ENCODE measurements at places on chromosomes 4 and X. TPM values are rescaled to one million over a fixed set of nuclear protein-coding genes. Genes with fewer than 3 reads are reported as not detected.

Gene PABPC4L
- 4.2 TPM for total RNA-seq

- DNase-seq: no peak
Measured at GRCh38 chrX:48530736-48531135, 8.8 kb upstream of the TBC1D25 start.

DNA sequence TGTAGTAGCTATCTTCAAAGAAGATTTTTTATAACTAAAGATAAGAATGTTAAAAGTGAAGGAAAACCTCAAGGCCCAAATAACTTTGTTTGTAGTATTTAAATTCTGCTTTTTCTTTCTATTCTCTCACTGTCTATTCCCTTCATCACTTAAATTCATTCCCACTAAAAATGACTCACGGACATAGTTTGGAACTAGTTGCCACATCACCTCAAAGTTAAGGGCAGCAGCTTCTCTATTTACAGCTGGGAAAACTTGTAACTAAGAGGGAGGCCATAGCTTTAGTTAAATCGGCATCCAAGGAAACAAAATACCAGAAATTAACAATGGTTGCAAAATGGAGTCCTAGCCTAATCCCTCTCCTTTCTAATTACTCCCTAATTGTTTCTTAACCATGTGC, 325.4 kb upstream of the MAGEB2 start:
- DNase-seq: no peak

- no peak for DNase-seq
Measured at GRCh38 chr4:138405466-138405891, 163.3 kb upstream of the SLC7A11 start.

DNA sequence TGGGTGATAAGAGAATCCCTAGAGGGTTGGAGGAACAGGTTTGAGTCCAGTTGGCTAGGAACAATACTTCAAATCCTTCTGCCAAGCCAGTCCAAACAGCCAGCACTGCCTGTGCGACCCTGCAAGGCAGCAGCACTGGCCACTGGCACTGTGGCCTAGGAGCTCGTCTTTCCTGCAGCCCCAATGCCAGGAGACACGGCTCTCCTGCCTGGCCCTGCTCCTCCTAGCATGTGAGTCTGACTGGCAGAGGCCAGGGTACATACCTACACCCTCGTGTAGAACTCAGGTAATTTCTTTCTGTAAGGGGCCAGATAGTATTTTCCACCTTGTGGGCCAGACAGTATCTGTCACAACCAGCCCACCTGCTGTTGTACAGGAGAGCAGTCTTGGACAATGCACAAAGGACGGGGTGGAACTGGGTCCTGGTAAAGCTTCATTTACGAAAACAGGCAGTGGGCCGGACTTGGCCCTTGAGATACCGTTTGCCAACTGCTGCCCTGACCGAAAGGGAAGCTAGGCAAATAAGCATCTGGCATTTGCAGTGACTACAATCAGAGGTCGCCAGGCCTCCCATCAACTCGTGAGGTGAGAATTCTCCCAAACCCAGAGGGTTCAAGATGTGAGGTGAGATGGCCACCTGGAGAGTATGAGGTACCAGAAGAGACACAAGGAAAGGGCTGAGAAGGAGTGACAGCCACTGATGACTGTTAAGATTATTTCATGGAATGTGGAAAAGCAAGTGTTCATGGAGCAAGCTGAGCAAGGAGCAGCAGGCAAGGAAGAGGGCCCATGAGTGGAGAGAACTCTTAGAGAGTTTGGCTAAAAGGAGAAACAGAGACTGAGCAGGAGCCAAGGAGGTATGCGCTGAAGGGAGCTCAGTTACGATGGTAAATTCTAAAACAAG, 29.8 kb upstream of the IRAK1 start:
- no peak for DNase-seq

Gene DSPP
- not detected for total RNA-seq

- DNase-seq: no peak
Measured at GRCh38 chrX:116267511-116268040, 97.0 kb downstream of the AGTR2 start.

Gene SPIN2A
- total RNA-seq: 4.2 TPM

Data from H1 (cell line).